MV-4-11 (cell line): ENCODE measurements at places on chromosomes 7 and 10.

- no peak for DNase-seq
Measured at GRCh38 chr10:4120096-4120853, 335.3 kb upstream of the KLF6 start.

DNA sequence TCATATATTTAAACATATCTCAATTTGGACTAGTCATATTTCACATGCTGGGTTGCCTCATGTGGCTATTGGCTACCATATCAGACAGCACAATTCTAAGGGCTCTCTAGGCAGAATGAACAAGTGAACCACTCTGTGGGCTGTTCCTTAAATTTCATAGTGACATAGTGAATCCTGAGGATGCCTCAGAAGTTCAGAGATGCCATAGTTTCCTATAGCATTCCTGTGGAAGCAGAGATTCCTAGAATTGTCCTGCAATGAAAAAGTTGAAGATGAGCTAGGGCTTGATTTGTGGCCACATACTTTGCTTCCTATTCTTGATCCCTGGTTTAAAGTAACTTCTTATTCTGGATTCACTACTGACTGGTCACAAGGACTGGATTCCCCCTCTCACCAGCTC, 35.6 kb downstream of the MKX start:
- no peak for DNase-seq

- DNase-seq, result no peak
Measured at GRCh38 chr10:123807444-123808035, 84.1 kb downstream of the CPXM2 start.

DNA sequence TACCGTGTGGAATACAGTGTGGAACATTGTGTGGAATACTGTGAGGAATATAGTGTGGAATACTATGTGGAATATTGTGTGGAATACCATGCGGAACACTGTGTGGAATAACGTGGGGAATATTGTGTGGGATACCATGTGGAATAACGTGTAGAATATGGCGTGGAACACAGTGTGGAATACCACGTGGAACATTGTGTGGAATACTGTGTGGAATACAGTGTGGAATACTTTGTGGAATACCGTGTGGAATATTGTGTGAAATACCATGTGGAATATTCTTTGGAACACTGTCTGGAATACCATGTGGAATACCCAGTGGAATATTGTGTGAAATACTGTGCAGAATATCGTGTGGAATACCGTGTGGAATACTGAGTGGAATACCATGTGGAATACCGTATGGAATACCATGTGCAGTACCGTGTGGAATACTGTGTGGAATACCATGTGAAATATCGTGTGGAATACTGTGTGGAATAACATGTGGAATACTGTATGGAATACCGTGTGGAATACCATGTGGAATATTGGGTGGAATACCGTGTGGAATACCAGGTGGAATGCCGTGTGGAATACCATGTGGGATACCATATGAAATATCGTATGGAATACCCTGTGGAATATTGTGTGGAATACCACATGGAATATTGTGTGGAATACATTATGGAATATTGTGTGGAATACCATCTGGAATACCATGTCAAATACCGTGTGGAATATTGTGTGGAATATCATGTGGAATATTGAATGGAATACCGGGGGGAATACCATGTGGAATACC, 133.1 kb upstream of the CHST15 start:
- no peak for DNase-seq

DNA sequence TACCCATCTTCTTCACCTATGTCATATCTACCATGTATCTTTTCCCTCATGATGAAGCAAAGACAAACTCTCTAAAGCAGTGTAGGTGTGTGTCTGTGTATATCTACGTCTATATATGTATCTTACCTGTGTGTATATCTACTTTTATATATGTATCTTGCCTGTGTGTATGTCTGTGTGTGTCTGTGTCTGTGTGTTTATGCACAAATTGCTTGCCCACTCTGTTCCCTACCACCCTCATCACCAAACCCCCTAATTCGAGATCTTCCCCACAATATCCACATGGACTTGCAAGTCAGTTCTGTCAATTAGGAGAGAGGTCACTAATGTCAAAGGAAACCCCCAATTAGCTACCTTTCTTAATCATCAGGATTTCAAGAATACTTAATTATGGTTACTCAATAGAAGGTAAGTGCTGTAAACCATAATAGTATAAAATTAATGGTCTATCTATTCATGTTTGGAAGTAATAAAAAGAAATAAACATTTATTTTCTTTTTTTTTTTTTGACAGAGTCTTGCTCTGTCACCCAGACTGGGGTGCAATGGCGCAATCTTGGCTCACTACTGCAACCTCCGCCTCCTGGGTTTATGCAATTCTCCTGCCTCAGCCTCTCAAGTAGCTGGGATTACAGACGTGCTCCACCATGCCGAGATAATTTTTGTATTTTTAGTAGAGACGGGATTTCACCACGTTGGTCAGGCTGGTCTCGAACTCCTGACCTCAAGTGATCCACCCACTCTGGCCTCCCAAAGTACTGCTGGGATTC, 43.6 kb downstream of the ANKRD61 start:
- peak; percentile 77 for DNase-seq

DNA sequence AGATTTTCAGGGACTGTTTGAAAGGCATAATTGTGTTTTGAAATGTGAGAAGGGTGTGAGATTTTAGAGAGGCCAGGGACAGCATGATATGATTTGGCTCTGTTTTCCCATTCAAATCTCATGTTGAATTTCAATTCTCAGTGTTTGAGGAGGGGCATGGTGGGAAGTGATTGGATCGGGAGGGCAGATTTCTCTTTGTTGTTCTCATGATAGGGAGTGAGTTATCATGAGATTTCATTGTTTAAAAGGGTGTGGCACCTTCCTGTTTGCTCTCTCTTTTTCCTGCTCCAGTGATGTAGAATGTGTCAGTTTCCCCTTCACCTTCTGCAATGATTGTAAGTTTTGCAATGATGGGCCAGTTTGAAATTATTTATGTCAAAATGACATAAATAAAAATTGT, 113.0 kb upstream of the PCDH15 start:
- DNase-seq, result no peak

DNA sequence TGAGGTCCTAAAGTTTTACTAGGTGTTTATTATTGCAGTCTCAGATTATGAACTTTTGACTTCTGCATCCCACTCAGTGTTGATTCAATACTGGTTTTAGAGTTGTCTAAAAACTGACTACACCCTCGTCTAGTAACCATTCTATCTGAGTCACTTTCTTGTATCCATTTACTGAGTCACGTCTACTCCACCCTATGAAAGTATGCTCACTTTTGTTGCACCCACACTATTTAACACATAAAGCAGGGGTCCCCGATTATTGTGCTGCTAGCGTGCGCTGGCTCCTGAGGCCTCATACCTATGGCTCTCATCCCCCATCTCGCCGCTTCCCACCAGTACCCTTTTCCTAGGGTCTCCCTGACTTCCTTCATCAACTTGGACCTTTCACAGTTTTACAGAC, 2.0 kb downstream of the SAMD9 start:
- no peak for DNase-seq
